ENCODE measurements at places on chromosomes 12 and 14. TPM values are rescaled to one million over a fixed set of nuclear protein-coding genes. Genes with fewer than 3 reads are reported as not detected.

GYS2 gene
- not detected for total RNA-seq

RIC8B gene
- total RNA-seq = 8.8 TPM

PSMA3 gene
- 700 TPM for total RNA-seq

GTF2H3 gene
- 37.6 TPM for total RNA-seq

KRT2 gene
- 0.23 TPM for total RNA-seq

GPR132 gene
- total RNA-seq = 0.04 TPM

DYRK4 gene
- 58.6 TPM for total RNA-seq

RIPK3 gene
- total RNA-seq = not detected

CFAP73 gene
- not detected for total RNA-seq

PLBD1 gene
- total RNA-seq = 0.87 TPM

TSPAN8 gene
- 1.3 TPM for total RNA-seq

ANO6 gene
- 18.1 TPM for total RNA-seq

PTCSC3 gene
- not detected for total RNA-seq

AKAP3 gene
- total RNA-seq = 1.9 TPM

USP30 gene
- 8.5 TPM for total RNA-seq

IFI27 gene
- total RNA-seq = 4.3 TPM

ADAMTS20 gene
- total RNA-seq = 1.6 TPM

COQ5 gene
- total RNA-seq = 40.4 TPM

RITA1 gene
- total RNA-seq = 66.8 TPM

AMN gene
- total RNA-seq = not detected

PLA2G1B gene
- total RNA-seq = not detected

TGM1 gene
- 2.6 TPM for total RNA-seq

LBHD2 gene
- not detected for total RNA-seq

TPH2 gene
- not detected for total RNA-seq

CAPS2 gene
- 8.4 TPM for total RNA-seq

SPIC gene
- not detected for total RNA-seq

RND1 gene
- total RNA-seq = 7.6 TPM

SLC39A2 gene
- not detected for total RNA-seq

SMAGP gene
- 62.5 TPM for total RNA-seq

E2F7 gene
- total RNA-seq = 17.2 TPM

EIF2S1 gene
- 345 TPM for total RNA-seq

PLEKHH1 gene
- 6.2 TPM for total RNA-seq

IAPP gene
- not detected for total RNA-seq

SOAT2 gene
- 0.07 TPM for total RNA-seq

TOMM20L gene
- total RNA-seq = not detected

MYH7 gene
- total RNA-seq = not detected

OS9 gene
- 223 TPM for total RNA-seq

OAS2 gene
- total RNA-seq = 10.5 TPM

CLEC14A gene
- total RNA-seq = not detected

PDZRN4 gene
- not detected for total RNA-seq

BICDL1 gene
- 5.8 TPM for total RNA-seq

AP1G2 gene
- total RNA-seq = 69.7 TPM

RPGRIP1 gene
- not detected for total RNA-seq

PYGL gene
- total RNA-seq = 174 TPM

ACOT6 gene
- total RNA-seq = not detected

LRRC9 gene
- not detected for total RNA-seq

CLEC4A gene
- not detected for total RNA-seq

KRT73 gene
- not detected for total RNA-seq

TPPP2 gene
- total RNA-seq = not detected

IGF1 gene
- total RNA-seq = not detected

ETFBKMT gene
- 0.52 TPM for total RNA-seq

LAG3 gene
- 0.40 TPM for total RNA-seq

PCK2 gene
- total RNA-seq = 11.6 TPM

PRB2 gene
- not detected for total RNA-seq

SERPINA12 gene
- total RNA-seq = not detected

EFS gene
- 0.23 TPM for total RNA-seq

DNAJC22 gene
- 12.9 TPM for total RNA-seq

MMAB gene
- 83.0 TPM for total RNA-seq

METTL1 gene
- 25.2 TPM for total RNA-seq
